ENCODE measurements at places on chromosomes 5 and 9.

GRCh38 chr5:64532657-64533056 lies 26.8 kb downstream of the RGS7BP start:
- no peak for DNase-seq

DNA sequence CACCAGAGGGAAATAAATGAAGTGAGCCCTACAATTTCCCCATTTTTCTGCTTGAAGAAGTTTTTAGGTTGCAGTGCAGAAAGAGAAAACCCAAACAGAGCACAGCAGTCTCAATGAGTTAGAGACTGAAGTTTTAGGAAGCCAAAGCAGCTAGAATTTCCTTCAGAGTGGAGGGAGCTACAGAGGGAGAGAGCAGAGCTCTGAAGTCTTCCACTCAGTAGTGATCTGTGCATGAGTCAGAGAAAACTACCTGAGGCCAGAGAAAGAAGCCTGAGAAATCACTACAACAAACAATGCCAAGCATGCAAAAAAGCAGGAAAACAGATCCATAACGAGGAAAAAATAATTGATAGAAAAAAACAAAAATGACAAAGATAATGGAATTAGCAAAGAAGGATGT lies 17.9 kb upstream of the NDUFB6 start:
- no peak for DNase-seq

GRCh38 chr5:56161927-56162326 lies 71.2 kb downstream of the ANKRD55 start:
- DNase-seq = no peak

DNA sequence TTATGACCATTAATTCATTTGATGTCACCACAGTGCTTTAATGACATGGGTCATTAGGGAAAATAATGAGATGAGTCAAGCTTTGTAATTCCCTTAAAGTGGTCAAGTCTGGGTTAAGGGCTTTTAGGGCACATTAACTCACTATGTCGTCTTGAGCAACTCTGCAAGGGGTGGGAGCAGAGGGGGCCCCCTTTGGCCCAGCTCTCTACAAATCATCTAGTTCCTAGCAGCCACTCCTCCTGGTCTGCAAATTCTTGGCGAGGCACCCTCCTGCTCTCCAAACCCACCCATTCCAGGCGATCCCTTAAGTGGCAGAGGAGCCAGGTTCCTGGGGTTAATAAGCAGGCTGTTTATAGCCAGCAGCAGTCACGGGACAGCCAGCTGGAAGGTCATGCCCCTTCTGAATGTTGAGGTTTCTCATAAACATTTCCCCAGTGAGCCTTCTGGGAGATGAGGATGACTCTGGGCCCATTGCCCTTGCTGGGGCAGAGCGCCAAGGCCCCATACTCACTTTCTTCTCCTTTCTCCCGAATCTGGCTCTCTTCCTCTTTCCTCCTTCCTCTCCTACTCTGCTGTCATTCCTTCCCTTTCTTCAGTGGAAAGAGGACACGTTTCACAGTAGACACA lies 14.3 kb upstream of the GPX3 start:
- DNase-seq = peak; percentile 39

DNA sequence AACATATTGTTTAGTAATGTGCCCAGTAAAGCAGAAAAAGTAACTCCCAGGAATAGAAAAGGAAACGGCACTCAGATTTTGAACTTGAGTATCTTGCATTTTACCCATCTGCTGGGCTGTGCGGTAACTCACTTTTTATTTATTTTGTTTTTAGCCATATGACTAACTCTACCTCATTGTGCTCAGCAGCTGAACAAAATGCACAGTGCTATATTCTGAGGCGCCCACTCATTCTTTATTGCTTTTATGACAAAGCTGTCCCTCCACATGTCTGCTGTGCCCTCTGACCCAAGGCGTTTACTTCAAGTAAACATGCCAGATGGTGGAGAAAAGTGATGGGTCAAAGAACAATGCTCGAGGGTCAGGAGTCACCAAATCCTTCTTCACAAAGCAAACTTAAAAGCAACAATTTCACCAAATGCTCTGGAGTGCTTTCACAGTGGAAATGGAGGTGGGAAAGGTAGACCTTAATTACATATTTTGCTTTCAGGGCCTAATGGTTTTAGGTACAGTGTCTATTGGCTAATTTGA lies 215.2 kb upstream of the ELAVL2 start:
- DNase-seq = no peak

DNA sequence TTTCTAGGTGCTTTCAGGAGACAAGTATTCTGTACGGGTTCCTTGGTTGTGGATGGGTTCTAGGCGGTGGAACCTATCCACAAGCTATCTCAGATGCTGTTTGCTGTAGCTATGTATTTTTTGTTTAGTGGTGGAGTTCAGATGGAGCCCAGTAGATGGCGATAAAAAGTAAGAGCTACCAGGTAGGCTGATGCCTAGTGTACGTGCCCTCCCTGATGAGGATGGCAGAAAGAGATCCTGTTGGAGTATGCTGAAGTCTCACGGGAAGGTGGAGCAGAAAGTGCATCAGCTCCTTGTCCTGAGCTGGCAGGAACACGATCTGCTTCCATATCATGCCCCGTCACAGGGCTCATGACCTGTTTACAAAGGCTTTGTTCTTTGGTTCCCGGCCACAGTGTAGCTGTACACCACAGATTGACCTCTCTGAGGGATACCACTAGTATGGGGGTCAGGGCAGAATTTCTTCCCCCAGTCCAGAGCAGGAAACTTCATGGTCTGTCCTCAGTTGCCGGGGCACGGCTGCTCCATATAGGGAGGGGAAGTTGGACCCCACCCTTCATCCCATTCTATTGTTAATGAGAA lies 12.6 kb upstream of the UGT3A2 start:
- DNase-seq = peak; percentile 54
